ENCODE measurements at places on chromosomes 16 and 17.

DNA sequence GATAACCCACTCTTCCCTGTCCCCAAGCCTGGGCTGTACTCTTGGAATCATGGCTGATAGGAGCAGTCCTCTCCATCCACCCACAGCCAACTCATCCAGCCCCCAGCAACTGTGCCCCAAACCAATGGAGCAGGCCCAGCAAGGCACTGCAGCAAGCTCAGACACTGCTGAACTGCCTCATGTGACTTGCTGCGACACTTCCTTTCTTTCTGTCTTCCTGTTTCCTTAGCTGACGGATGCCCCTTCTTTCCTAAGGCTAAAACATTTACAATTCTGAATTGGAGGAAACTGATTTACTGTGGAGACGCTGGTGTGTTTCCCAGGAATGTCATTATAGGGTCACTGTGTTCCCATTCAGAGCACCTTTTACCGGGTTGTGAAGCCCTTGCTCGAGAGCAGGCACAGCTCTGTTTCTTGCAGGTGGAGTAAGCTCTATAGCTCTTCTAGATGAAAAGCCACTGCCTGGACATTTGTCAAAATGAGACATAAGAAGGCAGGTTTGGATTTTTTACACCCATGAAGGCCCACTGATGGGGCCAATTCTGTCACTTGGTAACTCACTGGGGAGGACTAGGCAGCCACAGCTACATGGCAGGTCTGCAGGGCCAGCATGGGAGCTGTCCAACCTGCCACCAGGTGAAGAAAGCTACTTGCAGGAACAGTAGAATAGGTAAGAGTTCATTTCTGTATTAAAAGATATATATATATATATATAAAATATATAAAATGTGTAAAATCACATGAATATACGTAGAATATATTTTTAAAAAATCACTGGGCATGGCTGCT is 27.4 kb downstream of the TMEM11 start:
- no peak for DNase-seq

GRCh38 chr16:85120006-85120340 is 7.7 kb upstream of the CIBAR2 start:
- DNase-seq: no peak

GRCh38 chr17:40559954-40560591 is 5.2 kb downstream of the CCR7 start:
- peak; percentile 88 for DNase-seq

DNA sequence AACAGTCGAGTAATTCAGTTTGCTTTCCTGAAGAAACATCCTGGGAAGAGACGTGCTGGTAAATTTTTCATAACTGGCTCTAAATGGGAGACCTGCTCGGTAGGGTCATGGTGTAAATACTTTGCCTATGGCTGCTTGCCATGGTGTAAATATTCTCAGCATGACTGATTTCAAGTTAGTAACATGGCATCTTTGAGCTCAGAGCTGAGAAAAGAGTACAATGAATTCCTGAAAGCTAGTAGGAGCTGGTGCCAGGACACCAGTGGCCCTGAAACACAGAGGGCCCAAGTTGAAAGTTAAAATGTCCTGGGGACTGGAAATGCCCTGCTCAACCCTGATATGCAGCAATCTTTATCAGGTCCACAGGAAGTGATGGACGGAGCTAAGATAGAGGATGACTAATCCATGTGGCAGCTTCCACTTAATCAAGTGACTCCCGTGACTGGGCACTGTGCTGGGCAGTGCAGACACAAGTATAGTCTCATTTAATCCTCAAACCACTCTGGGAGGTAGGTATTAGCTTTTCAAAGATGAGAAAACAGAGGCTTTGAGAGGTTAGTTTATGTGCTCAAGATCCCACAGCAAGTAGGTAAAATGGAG is 130.1 kb upstream of the ADAMTS18 start:
- no peak for DNase-seq

DNA sequence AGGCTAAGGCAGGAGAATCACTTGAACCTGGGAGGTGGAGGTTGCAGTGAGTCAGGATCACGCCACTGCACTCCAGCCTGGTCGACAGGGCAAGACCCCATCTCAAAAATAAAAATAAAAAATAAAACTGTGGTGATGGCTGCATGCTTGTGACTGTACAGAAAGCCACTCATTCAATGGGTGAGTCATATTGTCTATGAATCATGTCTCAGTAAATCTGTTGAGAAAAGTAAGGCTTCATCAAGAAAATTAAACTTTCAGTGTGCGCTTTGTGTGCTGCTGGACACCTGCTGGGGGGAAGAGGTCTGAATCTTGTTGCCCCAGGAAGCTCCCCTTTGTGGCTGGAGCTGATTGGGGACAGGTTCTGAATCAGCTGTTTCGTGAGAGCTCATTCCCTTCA is 11.3 kb downstream of the NUBP1 start:
- no peak for DNase-seq

GRCh38 chr16:2086812-2087747 is 39.3 kb downstream of the TSC2 start:
- no peak for DNase-seq

GRCh38 chr17:58317421-58318064 is 11.1 kb downstream of the TSPOAP1 start:
- peak; percentile 32 for DNase-seq

DNA sequence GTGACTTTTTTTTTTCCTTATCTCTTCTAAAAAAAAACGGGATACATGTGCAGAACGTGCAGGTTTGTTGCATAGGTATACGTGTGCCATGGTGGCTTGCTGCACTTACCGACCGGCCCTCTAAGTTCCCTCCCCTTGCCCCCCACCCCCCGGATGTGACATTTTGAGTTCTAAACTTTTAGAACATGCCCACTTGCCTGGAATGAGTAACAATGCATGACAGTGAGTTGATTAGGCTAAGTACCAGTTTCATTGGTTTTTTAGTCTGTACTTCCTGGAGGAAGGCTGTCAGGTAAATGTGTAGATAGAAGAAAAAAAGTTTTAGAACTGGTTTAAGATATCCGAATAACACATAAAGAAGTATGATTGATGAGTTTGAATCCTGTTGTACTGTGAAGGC is 4.0 kb downstream of the BPTF start:
- DNase-seq: no peak

- no peak for DNase-seq
These were observed 3.7 kb upstream of the TMEM231 start for GRCh38 chr16:75559564-75560372.

DNA sequence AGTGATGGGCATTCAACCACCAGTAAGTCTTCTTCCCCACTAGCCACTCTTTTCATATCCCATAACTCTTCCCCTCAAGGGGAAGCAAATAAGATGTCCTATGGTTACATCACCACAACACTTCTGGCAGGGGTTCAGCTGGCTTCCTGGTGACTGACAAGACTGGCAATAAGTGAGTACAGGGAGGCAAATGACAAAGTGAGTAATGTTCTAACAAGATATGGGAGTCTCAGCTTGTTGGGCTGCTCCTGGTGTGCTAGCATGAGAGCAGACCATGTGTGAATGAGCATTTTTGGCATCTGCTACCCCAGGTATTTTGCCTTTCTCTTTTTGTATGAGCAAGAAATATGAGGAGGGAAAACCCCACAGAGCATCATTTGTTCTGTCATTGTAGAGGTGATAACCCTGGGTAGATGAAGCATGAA is 9.9 kb downstream of the TMIGD1 start:
- peak; percentile 43 for DNase-seq

DNA sequence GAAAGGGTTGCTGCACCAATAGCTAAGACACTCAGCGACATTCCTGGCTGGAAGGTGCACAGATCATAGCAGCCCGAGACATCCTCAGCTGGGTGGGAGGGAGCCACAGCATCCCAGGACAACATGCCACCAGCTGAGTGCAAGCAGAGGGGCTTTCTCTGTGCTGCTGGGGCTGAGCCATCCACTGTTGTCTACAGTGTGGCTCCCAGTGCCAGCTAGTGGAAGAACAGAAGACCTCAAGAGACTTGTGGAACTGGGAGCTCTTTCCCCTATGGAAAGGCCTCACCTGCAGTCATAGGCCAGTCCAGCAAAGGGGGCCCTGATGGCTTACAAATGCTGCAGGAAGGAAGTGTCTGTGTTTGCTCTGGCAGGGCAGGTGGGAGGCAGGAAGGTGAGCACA is 131.0 kb downstream of the C16orf78 start:
- no peak for DNase-seq

DNA sequence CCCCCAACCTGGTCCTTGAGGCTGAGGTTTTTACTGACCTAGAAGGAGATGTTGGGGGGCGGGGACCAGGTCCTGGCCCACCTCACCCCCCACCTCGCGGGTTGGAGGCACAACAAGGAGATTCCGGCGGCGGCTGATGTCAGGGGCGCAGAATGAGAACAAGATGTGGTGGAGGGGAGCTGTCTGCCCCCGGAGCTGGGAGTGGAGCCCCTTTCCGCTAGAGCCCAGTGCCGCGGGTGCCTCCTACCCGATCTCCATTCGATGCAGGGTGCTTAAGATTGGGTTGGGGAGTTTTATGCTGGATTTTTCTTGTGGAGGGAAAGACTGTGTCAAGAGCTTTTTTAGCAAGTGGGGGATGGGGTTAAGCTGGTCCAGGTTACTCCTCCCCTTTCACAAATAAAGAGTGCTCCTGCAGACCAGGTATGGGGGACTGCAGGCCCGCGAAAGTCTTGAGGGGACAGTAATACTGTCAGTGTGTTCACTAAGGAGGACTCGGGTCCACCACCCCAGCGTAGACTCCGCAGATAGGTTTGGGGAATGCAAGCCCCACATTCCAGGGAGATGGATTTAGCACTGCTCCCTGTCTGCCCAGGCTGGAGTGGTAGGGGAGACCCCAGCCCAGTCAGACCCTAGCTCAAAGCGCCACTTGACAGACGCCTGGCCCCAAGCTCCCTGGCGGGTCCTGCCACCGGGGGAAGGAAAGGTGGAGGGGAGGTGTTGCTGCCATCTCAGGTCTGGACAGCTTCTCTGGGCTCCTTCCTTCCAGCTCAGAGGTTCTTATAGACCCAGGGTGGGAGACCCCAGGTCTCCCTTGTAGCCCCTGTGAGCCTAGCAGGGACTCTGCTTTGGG is 2.0 kb downstream of the CACNA1G start:
- DNase-seq: no peak

DNA sequence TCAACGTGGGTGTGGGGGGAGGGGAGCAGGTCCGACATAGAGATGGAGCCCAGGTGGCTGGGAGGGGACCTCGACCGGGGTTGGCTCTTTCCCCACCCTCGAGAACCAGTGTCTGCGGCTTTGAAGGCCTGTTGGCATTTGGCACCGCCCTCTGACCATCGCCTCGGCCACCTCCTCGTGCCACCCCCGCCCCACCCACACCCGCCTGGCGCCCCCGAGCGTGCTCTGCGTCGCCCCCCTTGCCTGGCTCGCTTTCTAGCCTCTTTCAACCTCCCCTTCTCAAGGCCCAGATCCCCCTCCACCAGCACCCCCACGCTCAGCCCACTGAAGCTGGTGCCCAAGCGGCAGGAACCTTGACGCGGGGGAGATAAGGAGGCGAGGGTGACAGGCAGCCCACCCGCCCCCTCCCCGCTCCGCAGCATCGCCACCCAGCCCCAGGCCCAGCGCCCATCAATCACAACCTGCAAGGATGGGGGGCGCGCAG is 619 bp downstream of the CACNB1 start:
- peak; percentile 45 for DNase-seq

DNA sequence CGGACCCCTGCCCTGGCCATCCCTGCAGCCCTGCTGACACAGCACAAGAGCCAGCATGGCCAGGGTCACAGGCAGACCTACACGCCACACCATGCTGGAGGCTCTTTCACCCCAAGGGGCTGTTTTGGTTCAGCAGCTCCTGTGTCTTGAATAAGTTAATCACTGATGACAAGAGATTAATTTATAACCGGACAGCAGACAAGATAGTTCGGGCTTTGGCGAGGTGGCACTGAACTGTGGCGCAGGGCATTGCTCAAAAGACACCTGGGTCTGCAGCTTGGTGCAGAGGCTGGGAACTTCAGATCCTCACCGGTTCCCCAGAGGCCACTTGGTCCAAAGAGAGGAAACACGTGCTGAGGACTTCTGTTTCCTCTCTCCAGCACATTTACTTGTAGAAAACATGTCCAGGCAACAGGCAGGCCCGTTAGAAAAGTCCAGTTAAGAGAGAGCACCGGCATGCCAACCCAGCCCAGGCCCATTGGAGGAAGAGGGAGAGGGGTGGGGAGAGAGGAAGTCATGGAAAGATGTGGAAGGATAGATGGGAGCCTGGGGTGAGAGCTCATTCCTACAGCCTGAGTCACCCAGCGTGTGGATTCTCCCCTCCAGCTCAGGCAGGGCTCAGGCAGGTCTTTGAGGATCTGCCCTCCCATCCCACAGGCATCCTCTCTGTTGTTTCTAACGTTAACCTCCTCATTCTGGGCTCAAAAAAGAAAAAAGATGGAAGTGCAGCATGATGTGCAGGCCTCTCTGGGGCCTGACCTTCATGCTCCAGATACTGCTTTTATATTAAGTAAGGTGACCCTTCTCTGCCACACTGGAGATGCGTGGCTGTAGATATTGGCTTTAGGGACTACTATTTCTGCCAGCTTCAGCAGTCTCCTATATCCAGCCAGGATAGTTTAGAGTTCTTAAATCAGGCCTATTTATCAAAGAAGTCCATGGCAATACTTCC is 80.0 kb upstream of the HNF1B start:
- no peak for DNase-seq

DNA sequence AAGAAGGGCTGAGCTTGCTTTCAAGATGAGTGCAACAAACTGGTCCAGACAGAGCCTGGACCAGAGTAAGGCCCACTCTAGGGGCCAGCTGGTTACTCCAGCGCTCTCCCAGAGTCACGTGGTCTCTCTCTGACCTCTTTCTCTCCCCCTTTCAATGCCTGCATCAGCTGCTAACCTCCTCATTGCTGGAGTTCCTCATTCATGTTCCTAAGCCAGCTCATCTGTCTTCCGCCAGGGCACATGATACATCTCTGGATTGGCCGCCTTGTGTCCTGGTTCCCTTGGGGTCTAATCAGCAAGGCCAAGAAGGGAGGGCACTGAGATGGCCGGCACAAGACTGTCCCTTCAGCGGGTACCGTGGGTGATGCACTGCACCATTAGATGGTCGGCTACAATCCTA is 26.9 kb upstream of the ZFP90 start:
- no peak for DNase-seq

DNA sequence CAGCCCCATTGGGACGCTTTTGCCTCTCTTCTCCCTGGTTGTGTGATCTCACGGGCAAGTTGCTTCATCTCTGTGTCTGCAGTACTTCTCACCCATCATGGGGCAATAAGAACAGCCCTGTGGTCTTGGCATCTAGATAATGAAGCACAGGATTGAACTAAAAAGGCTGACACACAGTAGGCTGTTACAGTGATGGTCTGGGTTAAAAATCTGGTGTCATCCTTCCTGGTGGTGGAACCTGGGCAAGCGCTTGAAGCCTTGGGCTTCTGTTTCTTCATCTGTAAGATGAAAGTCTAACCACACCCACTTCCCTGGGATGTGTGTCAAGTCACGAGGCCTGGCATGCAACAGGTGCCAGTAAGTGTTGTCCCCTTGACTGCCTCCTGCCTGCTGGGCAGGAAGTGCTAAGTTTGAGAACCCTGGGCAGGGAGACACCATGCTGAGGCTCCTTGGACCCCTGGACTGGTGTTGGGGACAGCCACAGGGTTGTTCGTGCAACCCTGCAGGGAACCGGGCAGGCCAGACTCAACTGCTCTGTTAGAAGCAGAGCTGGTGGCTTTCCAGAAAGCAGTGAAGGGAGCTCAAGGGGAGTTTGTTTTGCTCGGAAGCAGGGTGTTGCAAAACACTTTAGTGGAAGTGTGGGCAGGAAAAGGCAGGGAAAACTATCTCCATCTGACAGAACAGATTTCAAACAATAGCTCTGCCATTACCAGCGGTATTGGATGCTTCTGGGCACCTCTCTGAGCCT is 5.9 kb upstream of the MAP2K3 start:
- no peak for DNase-seq

GRCh38 chr17:64202683-64203344 is 60.2 kb downstream of the TEX2 start:
- DNase-seq: no peak

- no peak for DNase-seq
These were observed 74.0 kb downstream of the N4BP1 start for GRCh38 chr16:48535831-48536613.
